Hypothalamus (tissue), 51 donors: ENCODE measurements at places on chromosomes 6 and 20.

- no peak for DNase-seq
Observed at GRCh38 chr6:35895560-35895959, 25.3 kb downstream of the SRPK1 start.

- no peak for DNase-seq
Observed at GRCh38 chr6:46756469-46757213, 9.9 kb downstream of the ANKRD66 start.

DNA sequence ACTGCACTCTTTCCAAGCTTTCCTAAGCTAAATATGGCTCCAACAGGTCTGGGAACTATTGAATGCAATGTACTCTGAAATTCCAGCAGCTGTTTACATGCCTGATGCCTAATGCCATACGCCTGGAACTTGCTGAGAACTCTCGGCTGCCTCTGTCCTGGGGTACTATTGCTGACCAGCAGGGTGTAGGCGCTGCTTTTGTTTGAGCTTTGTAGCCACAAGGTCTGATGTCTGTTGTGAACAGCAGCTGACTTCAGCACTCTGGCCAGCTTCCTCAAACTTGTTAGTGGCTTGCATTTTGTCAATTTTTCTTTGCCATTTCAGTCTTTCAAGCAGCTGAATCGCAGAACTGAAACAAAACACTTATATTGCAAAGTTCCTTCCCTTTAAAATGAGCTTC lies 26.7 kb downstream of the SAYSD1 start:
- no peak for DNase-seq

- no peak for DNase-seq
Observed at GRCh38 chr6:5453546-5453945, 192.2 kb downstream of the FARS2 start.

- no peak for DNase-seq
Observed at GRCh38 chr6:79034865-79035264, 43.2 kb downstream of the PHIP start.

DNA sequence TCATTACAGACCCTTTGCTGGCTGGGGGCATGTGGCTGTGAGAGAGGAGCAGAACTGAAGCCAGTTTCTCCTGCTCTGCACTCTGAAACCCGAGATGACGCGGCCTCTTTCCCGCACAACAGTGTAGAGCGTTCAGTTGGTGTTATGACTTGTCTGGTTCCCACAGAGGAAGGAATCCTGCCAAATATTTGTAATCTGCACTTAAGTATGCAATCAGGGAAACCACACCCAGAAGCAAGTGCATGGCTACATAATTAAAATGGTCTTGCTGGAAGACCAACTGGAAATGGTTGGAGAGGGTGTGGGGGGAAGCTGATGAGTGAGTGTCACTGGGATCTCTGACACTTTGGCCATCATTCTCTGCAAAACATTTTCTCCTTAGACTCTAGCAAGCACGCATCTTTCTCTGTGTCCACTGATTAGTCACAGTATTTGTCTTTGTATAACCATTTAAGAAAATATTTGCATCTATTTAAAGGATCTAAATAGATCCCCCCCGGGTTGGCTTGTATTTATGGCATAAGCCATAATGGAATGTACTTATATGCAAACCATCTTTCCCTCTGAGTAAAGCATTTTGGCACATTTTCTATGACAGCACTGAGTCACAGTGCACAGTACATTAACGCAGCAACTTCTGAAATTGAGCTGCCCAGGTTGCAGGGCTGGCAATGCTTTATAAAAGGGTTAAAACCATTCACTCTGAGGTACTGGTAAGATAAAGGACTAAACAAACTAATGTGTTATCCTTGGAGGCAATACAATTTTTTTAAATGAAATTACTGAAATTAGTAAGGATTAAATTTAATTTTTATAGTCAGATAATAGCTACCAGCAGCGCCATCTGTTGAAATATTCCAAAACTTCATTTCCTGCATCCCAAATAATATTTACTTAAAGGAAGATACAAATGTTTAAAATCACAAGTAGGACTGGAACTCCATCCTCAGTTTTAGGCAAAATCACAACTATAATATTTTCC lies 76.7 kb downstream of the FOXC1 start:
- no peak for DNase-seq

- no peak for DNase-seq
Observed at GRCh38 chr6:136611133-136611532, 60.9 kb upstream of the MAP7 start.

DNA sequence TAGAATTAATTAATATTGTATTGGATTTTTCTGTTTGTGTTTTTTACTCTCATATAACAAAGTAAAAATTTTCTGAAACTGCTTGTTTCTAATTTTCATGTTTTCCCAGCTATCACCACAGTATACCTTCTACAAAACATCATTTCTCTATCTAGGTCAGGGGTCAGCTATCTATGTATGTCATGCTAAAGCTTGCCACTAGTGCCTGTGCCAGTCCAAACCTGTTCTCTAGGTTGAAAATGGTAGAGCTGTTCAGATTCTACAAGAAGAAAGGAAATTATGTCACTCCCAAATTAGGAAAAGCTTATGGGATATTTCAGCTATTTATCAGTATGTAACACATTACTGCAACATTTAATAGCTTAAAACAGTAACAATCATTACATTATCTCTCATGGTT lies 5.8 kb upstream of the ME1 start:
- DNase-seq = no peak

DNA sequence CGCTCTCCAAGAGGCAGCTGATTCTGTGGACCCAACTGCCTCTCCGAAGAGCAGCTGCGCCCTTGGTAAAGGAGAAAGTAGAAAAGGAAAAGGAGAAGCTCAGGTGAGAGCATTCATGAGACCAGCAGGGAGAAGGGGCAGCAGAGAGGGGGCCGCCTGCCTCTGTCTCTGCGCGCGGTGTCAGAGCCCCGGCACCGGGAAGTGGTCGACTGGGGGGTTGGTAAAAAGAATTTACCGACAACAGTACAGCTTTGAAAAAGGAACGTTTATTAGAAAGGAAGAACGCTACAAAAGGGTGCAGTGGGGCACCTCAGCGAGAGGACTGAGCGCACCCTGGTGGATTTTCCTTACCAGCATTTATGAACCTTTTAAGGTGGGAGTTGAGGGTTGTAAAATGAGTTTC lies 61.9 kb downstream of the GPR6 start:
- DNase-seq = no peak
